ENCODE measurements at places on chromosomes 7 and 10.

DNA sequence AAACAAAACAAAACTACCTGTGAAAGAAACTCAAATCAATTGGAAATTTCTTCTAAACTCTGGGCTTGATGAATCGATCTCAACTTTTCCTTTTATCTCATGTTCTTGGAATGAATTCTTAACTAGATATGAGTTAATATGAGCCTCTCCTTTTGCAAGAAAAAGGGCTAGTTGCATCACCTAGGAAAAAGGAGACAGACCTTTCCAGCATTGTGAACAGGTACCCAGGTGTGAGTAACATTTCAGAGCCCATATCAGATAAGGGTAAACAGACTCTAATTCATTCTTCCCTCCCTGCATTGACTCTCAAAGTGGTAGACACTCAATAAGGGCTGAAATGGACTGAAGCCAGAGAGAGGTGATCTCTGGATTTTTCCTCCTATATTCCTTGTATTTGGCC is 103.8 kb upstream of the AGR3 start:
- no peak for DNase-seq

- no peak for DNase-seq
Measured at GRCh38 chr7:88668591-88668990, 90.9 kb upstream of the ZNF804B start.

- no peak for DNase-seq
Measured at GRCh38 chr7:50196719-50197118, 103.7 kb upstream of the ZPBP start.

- DNase-seq: no peak
Measured at GRCh38 chr10:91884536-91884935, 24.8 kb downstream of the FGFBP3 start.

- DNase-seq: no peak
Measured at GRCh38 chr10:107284187-107284586, 119.7 kb upstream of the SORCS1 start.

- no peak for DNase-seq
Measured at GRCh38 chr7:92366730-92367129, 80.6 kb upstream of the GATAD1 start.

DNA sequence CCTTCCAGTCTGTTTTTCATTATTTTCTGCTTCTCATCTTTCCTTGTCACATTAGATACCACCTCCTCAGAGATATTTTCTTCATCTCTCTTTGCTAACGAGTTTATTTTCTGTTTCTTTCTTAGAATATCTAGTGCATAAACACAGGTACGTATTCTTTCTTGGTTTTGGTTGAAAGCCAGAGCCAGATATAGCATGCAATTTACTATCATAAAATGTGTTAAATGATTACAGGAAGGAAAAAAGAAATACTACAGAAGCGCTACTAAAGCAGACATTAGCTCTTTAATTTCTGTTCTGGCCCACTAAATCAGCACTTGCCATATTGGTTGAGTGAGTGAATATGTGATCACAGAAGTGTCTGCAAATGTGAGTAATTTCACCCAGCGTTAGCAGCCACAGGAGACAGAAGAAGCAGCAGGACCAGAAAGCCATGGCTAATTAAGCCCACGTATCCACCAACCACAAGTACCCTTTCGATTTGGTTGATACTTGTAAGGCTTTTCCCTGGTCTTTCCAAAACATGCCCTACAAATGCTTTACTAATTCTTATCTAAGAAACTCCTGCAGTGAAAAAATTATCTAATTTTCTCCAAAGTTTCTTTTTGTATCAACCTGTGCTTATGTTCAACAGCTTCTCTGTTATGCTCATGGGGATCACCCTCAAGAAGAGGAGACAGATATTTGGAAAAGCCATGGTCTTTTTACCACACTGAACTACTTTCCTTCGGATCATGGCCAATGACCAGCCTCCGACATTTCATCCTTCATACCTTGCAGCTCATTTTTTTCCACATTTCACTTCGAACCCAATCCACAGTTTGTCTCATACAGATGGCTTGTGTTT is 23.1 kb upstream of the MACC1 start:
- DNase-seq: no peak

- no peak for DNase-seq
Measured at GRCh38 chr10:107144490-107144889, 20.0 kb downstream of the SORCS1 start.

All from activated CD8-positive, alpha-beta memory T cell treated with anti-CD3 and anti-CD28 coated beads, Interleukin-2, amount 50 U/mL, for 4 hours (primary cell).